ENCODE measurements at places on chromosomes 13 and 19. TPM values are rescaled to one million over a fixed set of nuclear protein-coding genes. Genes with fewer than 3 reads are reported as not detected.
A peak's percentile ranks its signal among the peaks of the same experiment; 100 is the strongest.

SLITRK6 gene
- 5.7 TPM for total RNA-seq

ZNF723 gene
- not detected for total RNA-seq

TUBA3C gene
- not detected for total RNA-seq

IL12RB1 gene
- total RNA-seq: 4.8 TPM

ZNF813 gene
- 8.2 TPM for total RNA-seq

SYCN gene
- not detected for total RNA-seq

DNA sequence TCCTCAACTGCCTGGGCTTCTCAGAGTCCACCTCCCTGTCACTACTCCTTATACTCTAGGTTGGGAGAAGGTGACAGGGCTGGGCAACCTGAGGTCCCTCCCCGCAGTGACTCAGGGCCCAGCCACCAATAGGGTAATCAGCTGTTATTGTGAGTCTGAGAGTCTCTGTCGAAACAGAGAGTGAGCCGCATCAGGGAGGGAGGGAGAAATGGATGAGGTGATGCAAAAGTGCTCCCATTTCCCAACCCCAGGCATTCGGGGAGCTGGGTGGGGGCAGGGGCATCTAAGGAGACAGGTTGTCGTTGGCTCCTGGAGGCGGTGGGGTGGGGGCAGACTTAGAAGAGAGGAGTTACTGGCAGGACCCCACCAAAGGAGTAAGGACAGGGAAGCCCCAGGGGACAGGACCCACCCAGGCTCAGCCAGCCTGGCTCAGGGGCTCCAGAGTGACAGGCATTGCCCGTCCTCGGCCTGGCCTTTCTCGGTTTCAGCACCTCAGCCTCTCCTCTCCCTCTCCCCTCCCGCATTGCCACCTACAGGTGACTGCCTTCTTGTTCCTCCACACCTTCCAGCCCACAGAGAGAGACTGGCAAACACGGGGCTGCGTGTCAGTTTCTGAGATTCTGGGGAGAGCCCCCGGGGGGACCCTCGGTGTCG, at the start of gene DMKN:
Gene DMKN, minus strand, starts transcription at position 22 of the 654 bp plus-strand sequence. CDS start 174 bp downstream, outside the sequence.
- peak; percentile 44 for DNase-seq

DNA sequence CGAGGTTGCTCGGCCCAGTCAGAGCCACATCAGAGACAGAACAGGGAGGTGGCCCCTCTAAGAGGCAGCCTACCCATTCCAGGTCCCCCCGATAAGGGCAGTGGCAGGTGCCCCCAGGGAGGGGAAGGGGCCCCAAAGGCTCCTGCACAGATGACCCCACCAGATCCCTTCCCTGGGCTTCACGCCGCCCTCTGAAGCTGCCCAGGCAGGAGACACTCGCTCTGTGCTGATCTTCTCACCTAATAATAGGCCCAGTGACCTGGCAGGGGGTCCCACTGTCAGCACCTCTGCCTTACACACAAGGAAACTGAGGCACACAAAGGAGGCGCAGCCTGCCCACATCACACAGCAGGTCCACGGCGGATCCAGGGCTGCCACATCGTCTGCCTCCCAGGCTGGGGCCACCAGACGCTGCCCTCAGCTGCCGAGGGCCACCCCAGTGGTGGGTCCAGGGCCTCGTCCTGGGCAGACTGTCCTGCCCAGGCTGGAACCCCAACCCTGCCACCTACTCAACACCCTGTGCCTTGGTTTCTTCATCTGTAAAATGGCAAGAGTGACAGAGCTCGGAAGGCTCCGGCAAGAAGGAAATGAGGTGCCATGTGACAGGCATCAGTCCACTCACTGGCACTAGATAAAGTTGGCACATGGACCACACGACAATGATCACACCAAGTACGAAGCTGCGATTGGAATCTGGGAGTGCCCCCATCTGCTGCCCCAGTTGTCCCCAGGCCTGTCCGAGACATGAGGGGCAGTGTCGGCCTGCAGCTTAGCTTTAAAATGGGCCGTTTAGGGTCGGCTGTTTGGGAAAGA, 56.5 kb downstream of the KLF2 start:
- DNase-seq: no peak

DNA sequence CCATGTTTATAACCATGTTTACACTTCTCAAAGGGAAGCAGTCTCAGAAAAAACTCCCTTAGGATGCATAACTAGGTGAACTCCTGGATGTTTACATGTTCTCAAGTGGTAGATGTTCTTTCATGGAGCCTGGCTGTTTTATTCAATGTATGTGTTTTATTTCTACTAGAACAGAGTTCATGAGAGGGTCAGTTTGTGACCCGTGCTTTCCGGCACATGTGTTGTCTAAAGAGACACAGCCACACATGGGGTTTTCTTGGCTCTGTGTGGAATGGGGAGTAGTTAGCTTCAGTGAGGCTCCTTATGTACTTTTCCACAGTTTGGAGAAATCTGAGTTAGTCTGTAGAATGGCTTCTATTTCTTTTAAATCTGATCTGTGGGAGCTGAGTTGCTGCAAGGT, 60.9 kb downstream of the ATP8A2 start:
- no peak for DNase-seq

- DNase-seq: no peak
These were observed 1725.2 kb downstream of the EFNB2 start for GRCh38 chr13:104810242-104810641.

DNA sequence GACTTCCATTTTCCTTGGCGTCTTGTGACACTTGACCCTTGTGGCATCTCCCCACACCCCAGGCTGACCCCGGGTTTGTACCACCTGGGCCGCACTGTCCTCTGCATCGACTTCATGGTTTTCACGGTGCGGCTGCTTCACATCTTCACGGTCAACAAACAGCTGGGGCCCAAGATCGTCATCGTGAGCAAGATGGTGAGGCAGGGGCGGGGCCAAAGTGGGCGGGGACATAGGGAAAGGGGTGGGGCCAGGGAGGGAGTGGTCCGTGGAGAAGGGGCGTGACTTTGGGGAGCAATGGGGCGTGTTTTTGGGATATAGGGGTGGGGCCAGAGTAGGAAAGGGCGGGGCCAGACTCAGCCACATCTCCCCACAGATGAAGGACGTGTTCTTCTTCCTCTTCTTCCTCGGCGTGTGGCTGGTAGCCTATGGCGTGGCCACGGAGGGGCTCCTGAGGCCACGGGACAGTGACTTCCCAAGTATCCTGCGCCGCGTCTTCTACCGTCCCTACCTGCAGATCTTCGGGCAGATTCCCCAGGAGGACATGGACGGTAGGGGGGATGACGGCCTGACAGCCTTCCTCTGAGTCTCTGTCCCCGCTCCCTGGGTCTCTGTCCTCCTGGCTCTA, 42.8 kb downstream of the TRPM4 start:
- no peak for DNase-seq

- no peak for DNase-seq
These were observed 1479.2 kb downstream of the SLITRK5 start for GRCh38 chr13:89150362-89150761.

GRCh38 chr19:14502334-14503092, 6.6 kb upstream of the GIPC1 start:
- no peak for DNase-seq

GRCh38 chr19:3599776-3600187, 6.9 kb downstream of the TBXA2R start:
- DNase-seq: no peak

GRCh38 chr19:1855828-1856255, 7.5 kb downstream of the KLF16 start:
- no peak for DNase-seq

- no peak for DNase-seq
These were observed 203.0 kb downstream of the ITGBL1 start for GRCh38 chr13:101655435-101655834.

DNA sequence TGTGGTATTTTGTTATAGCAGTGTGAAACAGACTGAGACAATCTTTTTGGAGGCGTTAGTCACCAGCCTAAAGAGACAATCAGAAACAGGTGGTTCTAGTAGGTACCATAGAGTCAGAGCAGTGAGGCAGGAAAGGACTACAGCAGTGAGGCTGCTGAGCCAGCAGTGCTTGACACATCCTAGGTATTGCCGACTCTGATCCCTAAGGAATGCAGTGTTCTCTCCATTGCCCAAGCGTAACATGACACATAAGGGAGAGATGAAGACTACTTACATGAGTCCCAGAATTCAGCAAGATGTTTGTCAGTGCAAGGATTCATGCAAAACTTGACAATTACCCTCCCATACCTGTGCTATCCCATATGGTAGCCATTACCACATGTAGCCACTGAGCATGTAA, 62.4 kb upstream of the XPO4 start:
- no peak for DNase-seq

GRCh38 chr13:36880961-36881360, 39.1 kb downstream of the SMAD9 start:
- DNase-seq: no peak

DNA sequence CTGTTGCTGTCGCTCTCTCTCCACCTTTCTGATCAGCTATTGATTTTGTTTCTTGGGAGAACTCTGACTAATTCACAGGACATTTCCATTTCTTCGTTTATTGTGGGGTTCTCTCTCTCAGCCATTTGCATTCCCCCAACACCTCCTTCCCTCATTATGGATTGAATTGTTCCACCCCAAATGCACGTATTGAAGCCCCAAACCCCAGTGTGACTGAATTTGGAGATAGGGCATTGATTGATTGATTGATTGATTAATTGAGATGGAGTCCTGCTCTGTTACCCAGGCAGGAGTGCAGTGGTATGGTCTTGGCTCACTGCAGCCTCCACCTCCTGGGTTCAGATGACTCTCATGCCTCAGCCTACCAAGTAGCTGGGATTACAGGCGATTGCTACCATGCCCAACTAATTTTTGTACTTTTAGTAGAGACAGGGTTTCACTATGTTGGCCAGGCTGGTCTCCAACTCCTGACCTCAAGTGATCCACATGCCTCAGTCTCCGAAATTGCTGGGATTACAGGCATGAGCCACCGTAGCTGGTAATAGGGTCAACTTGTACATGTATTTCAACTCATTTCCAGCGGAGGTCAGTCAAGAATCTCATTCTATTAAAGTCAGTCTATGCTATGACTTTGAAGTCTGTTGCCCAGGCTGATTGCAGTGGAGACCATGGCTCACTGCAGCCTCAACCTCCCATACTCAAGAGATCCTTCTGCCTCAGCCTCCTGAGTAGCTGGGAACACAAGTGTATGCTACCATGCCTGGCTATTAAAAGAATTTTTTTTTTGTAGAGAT, 13.6 kb downstream of the NFILZ start:
- DNase-seq: no peak

GRCh38 chr19:43755256-43755801, 567 bp upstream of the SMG9 start:
- peak; percentile 78 for DNase-seq

DNA sequence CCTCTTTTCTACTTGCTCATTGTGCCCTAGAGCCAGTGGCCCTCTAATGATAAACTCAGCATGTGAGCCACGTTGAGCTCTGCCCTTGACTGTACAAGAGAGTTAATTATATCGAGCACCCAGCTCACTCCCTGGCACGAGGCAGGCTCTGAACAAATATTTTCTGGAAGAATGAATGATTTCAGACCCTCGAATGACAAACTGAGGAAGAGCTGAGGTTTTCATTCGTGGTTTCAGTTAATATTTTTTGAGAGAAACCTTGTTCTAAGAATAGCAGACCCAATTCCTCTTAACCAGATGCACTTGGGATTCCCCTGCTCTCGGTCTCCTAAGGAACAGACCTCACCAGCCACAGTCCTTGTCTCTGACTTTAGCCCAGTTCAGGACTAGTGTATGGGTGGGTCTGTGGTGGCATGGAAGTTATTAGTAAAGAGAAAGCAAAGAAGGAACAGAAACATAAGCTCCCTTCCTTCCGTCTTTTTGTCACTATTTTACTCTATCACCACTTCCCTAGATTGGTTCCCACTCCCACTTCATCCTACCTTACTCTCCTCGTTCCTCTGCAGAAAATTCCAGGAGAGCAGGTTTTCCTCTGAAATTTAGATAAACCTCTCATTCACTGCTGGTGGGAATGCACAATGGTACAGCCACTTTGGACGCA, 22.1 kb upstream of the WDFY2 start:
- peak; percentile 26 for DNase-seq

- DNase-seq: no peak
These were observed 31.2 kb upstream of the EPHX3 start for GRCh38 chr19:15263361-15263985.

DNA sequence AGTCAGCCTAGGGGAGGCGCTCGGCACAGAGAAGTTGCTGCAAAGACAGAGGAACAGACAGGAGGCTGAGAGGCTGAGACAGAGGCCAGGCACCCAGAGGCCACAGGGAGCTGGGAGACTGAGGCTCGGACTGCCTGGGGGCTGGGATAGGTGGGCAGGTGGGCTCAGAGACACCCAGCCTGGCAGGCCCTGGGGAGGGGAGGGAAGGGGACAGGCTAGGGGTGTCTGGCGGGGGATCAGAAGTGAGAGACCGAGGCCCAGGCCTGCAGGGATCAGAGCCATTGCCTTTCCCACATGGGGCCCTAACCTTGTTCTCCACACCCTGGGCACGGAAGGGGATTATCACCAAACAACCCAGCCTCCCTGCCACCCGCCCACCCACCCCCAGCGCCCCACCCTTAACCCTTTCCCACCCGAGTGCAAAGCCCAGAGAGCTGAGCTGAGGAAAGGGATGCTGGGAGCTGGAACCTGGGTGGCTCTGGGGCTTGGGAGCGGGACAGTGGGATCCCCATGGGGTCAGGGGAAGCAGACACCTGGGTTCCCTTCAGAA, 1.3 kb downstream of the NTN5 start:
- no peak for DNase-seq

- DNase-seq: no peak
These were observed 59.7 kb upstream of the KL start for GRCh38 chr13:32956595-32956933.
